CD8-positive, alpha-beta T cell (primary cell): ENCODE measurements at places on chromosomes 13 and 19.

GRCh38 chr13:98915981-98916380, 61.9 kb downstream of the DOCK9 start:
- DNase-seq: no peak

DNA sequence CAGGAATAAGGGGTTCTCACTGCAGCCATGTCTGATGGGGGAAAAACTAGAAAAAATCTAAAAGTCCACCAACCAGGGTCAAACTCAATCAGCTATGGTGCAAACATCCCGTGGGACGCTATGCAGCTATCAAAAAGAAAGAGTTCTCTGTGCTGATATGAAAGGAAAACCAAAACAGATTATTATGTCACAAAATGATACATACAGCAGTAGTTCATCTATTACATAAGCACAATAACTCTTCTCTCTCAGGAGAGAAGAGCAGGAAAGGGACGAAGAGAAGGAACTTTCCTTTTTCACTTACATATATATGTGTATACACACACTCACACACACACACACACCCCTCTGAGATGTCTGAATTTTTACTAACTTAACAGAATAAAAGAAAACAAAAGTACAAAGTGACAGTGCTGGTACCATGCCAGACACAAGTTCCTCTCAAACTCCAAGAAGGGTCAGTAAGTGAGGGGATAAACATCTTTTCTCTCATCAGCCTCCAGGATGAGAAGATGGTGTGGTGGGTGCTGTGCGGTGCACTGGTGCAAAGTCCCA, 2.9 kb upstream of the FKRP start:
- DNase-seq: no peak

- no peak for DNase-seq
Measured at GRCh38 chr13:94880463-94880862, 168.1 kb upstream of the SOX21 start.

DNA sequence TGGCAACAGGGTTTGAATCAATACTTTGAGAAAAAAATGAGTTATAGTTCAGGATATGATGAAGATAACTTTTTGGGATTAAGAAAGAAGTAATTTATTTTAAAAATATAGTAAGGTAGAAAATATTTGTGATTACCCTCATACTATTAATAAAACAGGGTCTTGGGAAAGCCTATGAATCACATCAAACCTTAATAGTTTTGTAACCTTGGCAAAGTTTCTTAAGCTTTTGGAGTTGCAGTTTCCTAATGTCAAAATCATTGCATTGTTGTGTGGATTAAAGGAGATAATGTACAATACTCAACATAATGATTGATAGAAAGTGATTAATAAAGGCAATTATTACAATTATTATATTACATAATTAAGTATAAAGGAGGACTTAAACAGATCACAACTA, 149.0 kb downstream of the LMO7 start:
- DNase-seq: no peak

- no peak for DNase-seq
Measured at GRCh38 chr13:29688193-29688592, 92.7 kb upstream of the SLC7A1 start.

- no peak for DNase-seq
Measured at GRCh38 chr13:88932950-88933349, 1261.8 kb downstream of the SLITRK5 start.

GRCh38 chr19:20964798-20965197, 41.7 kb downstream of the ZNF85 start:
- DNase-seq: no peak

DNA sequence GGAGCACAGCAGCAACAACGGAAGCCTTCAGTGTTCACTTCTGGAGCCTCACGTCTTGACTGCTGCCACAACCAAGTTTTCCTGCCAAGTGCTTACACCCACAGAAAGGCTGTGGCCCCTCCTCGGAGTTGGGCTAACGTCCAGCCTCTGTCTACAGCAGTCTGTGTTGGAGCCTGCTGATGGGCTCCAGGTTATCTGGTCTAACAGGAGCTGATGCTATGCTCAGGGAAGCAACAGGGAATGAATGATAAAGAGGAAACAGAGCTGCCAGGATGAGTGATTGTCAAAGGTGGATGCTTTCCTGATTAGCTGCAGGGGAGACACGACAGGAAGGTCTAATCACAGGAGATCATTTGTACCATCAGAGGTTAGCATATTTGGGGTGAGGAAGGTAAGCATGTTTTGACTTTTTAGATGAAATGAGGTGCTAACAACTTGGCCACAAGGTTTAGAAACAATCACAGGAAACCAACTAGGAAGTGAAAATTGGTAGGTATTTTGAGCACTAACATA, 53.8 kb upstream of the RCBTB2 start:
- no peak for DNase-seq

- DNase-seq: no peak
Measured at GRCh38 chr13:26230703-26231102, 8.6 kb upstream of the RNF6 start.
